Fibroblast of the aortic adventitia (primary cell): ENCODE measurements at places on chromosomes 7 and 10. TPM values are rescaled to one million over a fixed set of nuclear protein-coding genes. Genes with fewer than 3 reads are reported as not detected.

RARRES2 gene
- 1.4 and 76.1 TPM in 2 replicates for total RNA-seq

TMEM176B gene
- total RNA-seq = 1.9 TPM in 1 of 2 replicates, not detected in the other

SPDYE1 gene
- total RNA-seq = not detected in 2 replicates

TNS3 gene
- 7.1 and 28.3 TPM in 2 replicates for total RNA-seq

ZNF273 gene
- total RNA-seq = 1.8 and 3.7 TPM in 2 replicates

ADCY1 gene
- 0.25 and 0.72 TPM in 2 replicates for total RNA-seq

LRRC27 gene
- total RNA-seq = 12.0 and 24.1 TPM in 2 replicates

ACTA2 gene
- 73.5 and 241 TPM in 2 replicates for total RNA-seq

GIMAP1 gene
- not detected in 2 replicates for total RNA-seq

TMEM213 gene
- total RNA-seq = 0.33 TPM in 1 of 2 replicates, not detected in the other

CFAP69 gene
- total RNA-seq = 3.2 and 6.4 TPM in 2 replicates

ASB4 gene
- not detected in 2 replicates for total RNA-seq

SORCS3 gene
- 0.16 and 0.27 TPM in 2 replicates for total RNA-seq

ASZ1 gene
- not detected in 2 replicates for total RNA-seq

TACR2 gene
- 0.18 TPM in 1 of 2 replicates, not detected in the other for total RNA-seq

CPA1 gene
- total RNA-seq = 0.45 and 0.90 TPM in 2 replicates

HOXA13 gene
- total RNA-seq = not detected in 2 replicates

FAM25G gene
- total RNA-seq = not detected in 2 replicates

ALOX5 gene
- total RNA-seq = not detected in 2 replicates

NCF1 gene
- not detected in 2 replicates for total RNA-seq

PI4K2A gene
- 10.1 and 22.3 TPM in 2 replicates for total RNA-seq

CUBN gene
- 3.4 and 4.2 TPM in 2 replicates for total RNA-seq
